Calu3 (cell line): ENCODE measurements at places on chromosomes 11 and 22. TPM values are rescaled to one million over a fixed set of nuclear protein-coding genes. Genes with fewer than 3 reads are reported as not detected.

Gene RPL27A
- 571 and 585 TPM in 2 replicates for total RNA-seq

Gene POU2AF2
- 0.35 TPM in 1 of 2 replicates, not detected in the other for total RNA-seq

Gene C11orf65
- total RNA-seq, result not detected in 2 replicates

Gene CYTH4
- total RNA-seq, result 0.38 and 0.59 TPM in 2 replicates

Gene SUSD2
- 2.5 and 3.1 TPM in 2 replicates for total RNA-seq

Gene SMC1B
- not detected in 2 replicates for total RNA-seq

Gene CFL1
- 955 and 963 TPM in 2 replicates for total RNA-seq

Gene PATE4
- not detected in 2 replicates for total RNA-seq

Gene MS4A3
- not detected in 2 replicates for total RNA-seq

Gene APOL3
- 7.7 and 16.9 TPM in 2 replicates for total RNA-seq

Gene NRGN
- 5.8 and 6.0 TPM in 2 replicates for total RNA-seq

Gene SREBF2
- 145 and 159 TPM in 2 replicates for total RNA-seq

Gene DCPS
- total RNA-seq, result 30.5 and 33.2 TPM in 2 replicates

Gene MS4A8
- 0.57 and 3.5 TPM in 2 replicates for total RNA-seq

Gene ANO5
- total RNA-seq, result 4.3 and 6.0 TPM in 2 replicates

Gene FAM180B
- not detected in 2 replicates for total RNA-seq

Gene SLC7A4
- total RNA-seq, result 0.14 TPM in 1 of 2 replicates, not detected in the other
